NCI-H1092 (cell line): ENCODE measurements at places on chromosomes 2 and 18.
A peak's percentile ranks its signal among the peaks of the same experiment; 100 is the strongest.

GRCh38 chr2:7792031-7792651 lies 874.9 kb downstream of the RNF144A start:
- DNase-seq, result peak; percentile 70

- DNase-seq, result no peak
Observed at GRCh38 chr18:24913507-24914170, 438.3 kb downstream of the ZNF521 start.

DNA sequence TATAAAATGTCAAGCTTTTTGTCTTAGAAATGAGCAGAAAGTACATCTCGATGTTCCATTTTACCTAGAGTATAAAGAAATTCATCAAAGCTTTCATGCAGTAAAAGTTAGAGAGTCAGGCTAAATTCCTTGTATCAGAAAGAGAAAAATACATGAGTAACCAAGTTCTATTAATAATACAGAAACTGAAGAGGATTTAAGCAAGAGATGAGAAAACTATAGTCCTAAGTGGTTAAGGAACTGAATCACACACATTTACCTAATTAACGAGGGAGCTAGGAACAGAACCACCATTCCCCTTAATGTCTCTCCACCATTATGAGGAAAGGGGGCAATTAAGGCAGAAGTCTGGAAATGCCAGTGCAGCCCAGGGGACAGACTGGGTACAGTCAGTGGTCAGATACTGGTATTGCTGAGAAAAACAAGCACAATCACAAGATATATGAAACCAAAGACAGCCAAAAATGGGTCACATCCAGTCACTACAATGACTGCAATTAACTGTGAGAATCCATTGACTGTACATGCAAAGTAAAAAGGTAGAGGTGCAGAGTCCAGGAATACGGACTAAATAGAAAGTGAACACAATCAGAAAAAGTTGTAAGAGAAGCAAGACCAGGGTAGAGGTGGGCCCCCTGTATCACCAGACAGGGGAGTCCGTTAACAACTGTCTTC lies 23.9 kb downstream of the MAP4K3 start:
- no peak for DNase-seq

GRCh38 chr18:274313-274712 lies 6.5 kb upstream of the THOC1 start:
- DNase-seq, result no peak

- DNase-seq, result no peak
Observed at GRCh38 chr18:9612977-9613376, 1.4 kb downstream of the PPP4R1 start.

DNA sequence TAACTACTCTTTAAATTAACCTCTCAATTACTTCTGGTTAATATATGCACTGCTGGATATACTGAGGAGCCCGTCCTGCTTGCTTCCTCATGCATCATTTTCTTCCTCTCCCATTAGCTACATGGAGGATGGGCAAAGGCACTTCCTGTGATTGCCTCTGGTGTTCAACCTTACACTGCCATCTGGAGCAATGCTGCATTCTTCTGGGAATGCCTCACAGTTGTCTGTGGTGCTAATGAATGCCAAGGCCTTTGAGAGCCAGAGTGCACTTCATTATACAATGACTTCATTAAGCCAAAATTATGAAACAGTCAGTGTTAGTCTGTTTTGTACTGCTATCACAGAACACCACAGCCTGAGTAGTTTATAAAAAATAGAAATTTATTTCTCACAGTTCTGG lies 134.8 kb upstream of the DOCK10 start:
- DNase-seq, result no peak

- no peak for DNase-seq
Observed at GRCh38 chr2:239811806-239812560, 213.2 kb downstream of the NDUFA10 start.

- peak; percentile 92 for DNase-seq
Observed at GRCh38 chr18:43627848-43628530, 350.7 kb upstream of the SYT4 start.

- DNase-seq, result no peak
Observed at GRCh38 chr18:65091744-65092329, 659.0 kb upstream of the CDH7 start.

DNA sequence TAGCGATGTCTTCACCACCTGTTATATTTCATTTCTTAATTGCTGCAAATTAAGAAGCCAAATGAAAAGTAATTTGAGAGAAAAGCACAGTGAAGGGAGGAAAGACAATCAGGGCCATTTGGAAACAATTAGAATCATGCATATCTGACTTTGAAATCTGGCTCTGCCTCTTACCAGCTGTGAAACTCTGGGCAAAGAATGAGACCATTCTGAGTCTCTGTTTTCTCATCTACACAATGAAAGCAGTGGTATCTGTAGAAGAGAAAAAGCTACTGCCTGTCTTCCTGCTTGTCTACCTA lies 334.5 kb upstream of the CYRIA start:
- DNase-seq, result no peak

DNA sequence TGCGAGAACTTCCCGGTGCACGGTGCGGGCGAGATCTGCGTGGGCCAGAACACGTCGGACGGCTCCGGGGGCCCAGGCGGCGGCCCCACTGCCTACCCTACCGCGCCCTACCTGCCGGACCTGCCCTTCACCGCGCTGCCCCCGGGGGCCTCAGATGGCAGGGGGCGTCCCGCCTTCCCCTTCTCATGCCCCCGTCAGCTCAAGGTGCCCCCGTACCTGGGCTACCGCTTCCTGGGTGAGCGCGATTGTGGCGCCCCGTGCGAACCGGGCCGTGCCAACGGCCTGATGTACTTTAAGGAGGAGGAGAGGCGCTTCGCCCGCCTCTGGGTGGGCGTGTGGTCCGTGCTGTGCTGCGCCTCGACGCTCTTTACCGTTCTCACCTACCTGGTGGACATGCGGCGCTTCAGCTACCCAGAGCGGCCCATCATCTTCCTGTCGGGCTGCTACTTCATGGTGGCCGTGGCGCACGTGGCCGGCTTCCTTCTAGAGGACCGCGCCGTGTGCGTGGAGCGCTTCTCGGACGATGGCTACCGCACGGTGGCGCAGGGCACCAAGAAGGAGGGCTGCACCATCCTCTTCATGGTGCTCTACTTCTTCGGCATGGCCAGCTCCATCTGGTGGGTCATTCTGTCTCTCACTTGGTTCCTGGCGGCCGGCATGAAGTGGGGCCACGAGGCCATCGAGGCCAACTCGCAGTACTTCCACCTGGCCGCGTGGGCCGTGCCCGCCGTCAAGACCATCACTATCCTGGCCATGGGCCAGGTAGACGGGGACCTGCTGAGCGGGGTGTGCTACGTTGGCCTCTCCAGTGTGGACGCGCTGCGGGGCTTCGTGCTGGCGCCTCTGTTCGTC lies 1.7 kb downstream of the FZD7 start:
- DNase-seq, result no peak

GRCh38 chr2:177037569-177037968 lies 175.0 kb upstream of the HNRNPA3 start:
- DNase-seq, result no peak

DNA sequence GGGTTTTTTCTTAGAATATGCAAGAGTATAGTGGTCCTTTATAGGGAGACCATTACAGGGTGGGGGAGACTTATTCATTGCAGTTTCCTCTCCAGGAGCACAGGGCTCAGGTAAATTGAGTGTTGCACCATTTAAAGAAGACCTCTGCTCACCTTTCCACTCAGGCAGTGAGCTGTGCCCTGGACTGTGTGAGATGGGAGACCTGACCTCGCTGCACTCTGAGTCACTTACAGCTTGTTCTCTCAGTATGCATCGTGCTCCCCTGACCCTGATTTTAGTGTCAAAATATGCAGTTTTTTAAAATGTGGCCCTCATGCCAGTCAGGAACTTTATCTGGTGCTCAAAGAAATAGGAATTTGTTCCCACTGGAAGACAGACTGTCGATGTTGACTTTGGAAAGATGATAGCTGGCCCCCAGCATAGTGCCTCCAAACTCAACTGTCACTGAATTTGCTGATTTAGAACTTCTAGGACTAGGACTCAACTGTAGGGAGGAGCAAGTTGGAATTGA lies 146.7 kb upstream of the EPAS1 start:
- DNase-seq, result no peak

GRCh38 chr2:173572848-173573247 lies 218.2 kb downstream of the CDCA7 start:
- no peak for DNase-seq
